NCI-H526 (cell line): ENCODE measurements at places on chromosomes 5 and 9.

DNA sequence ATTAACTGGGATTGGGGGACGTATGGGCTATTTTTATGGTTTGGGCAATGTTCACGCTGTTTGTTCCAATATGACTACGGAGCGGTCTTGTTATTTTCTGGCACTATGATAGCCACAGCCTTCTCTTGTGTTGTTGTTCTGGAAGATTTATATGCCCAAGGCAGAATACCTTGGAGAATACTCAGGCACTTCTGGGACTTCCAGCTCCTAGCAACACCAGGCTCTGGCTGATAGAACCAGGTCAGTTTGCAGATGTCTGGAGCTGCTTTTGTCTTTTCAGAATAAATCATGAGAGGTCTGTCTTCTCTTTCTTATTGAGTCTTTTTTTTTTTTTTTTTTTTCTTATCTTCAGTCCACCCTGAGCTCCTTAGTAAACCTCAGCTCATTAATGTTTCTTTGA, 262.5 kb downstream of the MED10 start:
- no peak for DNase-seq

GRCh38 chr5:159286420-159287035, 23.4 kb downstream of the UBLCP1 start:
- DNase-seq: peak; percentile 34

GRCh38 chr5:25027526-25027925, 382.7 kb upstream of the CDH10 start:
- DNase-seq: no peak

- DNase-seq: no peak
These were observed 45.0 kb downstream of the IRF1 start for GRCh38 chr5:132445640-132445923.

- DNase-seq: no peak
These were observed 31.3 kb downstream of the DAPK1 start for GRCh38 chr9:87528969-87529368.

- no peak for DNase-seq
These were observed at the start of gene B4GALT7 for GRCh38 chr5:177599731-177600507. Gene B4GALT7, plus strand, starts transcription at chr5:177600132. Its CDS starts 79 bp downstream, at chr5:177600211.
